ENCODE measurements at places on chromosomes 2 and 18. TPM values are rescaled to one million over a fixed set of nuclear protein-coding genes. Genes with fewer than 3 reads are reported as not detected.

TMEM169 gene
- total RNA-seq = 0.27 TPM

ARHGAP15 gene
- not detected for total RNA-seq

WNT6 gene
- total RNA-seq = not detected

SERPINB11 gene
- total RNA-seq = not detected

DNA sequence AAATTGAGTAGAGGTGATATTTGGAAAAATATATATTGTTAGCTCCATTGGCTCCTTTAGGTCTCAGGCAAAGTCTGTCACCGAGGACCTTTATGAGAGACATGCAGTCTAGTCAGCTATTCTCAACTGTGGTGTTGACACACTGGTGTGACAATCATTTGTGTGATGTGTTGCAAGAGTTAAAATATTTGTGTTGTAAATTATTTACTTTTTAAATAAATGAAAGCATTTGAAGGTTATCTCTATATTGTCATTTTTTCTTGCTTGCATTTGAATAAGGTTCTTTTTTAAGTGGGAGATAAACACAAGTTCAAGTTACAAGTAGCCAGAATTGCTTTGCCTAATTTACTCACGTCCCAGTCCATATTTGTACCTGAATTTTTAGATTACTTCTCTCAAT lies 4.3 kb downstream of the REL start:
- no peak for DNase-seq
